Effector CD8-positive, alpha-beta T cell (primary cell): ENCODE measurements at places on chromosomes 7 and 10.
A peak's percentile ranks its signal among the peaks of the same experiment; 100 is the strongest.

- no peak for DNase-seq
Observed at GRCh38 chr7:24652251-24652939, 79.1 kb downstream of the PALS2 start.

DNA sequence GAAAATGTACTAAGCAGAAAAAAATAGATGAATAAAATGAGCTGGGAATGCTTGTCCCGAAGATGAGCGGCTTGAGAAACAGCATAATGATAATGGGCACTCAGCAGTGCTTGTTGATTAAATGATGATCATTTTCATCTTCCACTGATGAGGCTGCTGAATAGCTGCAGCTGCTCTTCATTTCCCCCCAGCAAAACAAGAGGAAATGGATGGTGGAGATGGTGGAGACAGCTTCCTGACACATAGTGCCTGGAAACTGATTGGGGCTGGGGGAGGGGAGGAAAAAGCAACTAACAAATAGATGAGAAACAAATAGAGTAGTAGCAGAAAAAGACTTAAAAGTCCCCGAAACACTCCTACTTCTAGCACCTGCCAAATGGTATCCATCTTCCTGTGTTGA lies 41.4 kb downstream of the MRC1 start:
- no peak for DNase-seq

GRCh38 chr7:157391036-157391710 lies 54.4 kb downstream of the DNAJB6 start:
- no peak for DNase-seq

GRCh38 chr10:88392222-88392621 lies 190.9 kb downstream of the RNLS start:
- no peak for DNase-seq

DNA sequence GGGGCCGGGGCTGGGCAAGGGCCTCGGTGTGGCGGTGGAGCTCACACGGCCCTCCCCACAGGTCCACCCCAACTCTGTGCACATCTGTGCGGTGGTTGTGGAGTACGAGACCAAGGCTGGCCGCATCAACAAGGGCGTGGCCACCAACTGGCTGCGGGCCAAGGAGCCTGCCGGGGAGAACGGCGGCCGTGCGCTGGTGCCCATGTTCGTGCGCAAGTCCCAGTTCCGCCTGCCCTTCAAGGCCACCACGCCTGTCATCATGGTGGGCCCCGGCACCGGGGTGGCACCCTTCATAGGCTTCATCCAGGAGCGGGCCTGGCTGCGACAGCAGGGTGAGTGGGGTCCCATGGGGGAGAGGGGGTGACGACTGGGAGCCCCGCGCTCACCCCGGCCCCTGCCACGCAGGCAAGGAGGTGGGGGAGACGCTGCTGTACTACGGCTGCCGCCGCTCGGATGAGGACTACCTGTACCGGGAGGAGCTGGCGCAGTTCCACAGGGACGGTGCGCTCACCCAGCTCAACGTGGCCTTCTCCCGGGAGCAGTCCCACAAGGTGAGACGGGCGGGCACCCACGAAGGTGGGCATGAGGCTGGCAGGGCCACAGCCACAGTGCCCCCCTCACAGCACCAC lies 8.8 kb downstream of the TMEM120A start:
- DNase-seq, result no peak

- no peak for DNase-seq
Observed at GRCh38 chr10:17785276-17785930, 23.7 kb upstream of the MRC1 start.

DNA sequence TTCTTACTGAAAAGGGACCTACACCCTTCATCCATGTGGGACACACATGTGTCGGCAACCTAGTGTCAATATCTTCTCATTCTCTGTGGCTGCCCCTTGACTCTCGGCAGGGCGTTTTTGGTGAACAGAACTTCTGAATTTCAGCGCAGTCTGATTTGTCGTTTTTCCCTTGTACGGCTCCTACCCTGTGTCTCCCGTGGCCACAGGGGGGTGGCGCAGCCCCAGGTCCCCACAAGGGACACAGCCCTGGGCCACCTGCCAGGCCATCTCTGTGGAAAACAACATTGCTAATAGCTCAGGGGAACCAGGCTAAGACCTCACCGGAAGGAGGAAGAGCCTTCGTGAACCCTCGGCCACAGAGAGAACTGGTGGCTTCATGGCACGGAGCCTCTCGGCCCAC lies 53.1 kb upstream of the NKX6-2 start:
- DNase-seq, result no peak

- no peak for DNase-seq
Observed at GRCh38 chr10:98055841-98056516, 25.6 kb upstream of the CRTAC1 start.

GRCh38 chr10:132461103-132461682 lies 64.2 kb downstream of the PWWP2B start:
- no peak for DNase-seq

GRCh38 chr7:105825371-105825770 lies 51.0 kb downstream of the ATXN7L1 start:
- no peak for DNase-seq

DNA sequence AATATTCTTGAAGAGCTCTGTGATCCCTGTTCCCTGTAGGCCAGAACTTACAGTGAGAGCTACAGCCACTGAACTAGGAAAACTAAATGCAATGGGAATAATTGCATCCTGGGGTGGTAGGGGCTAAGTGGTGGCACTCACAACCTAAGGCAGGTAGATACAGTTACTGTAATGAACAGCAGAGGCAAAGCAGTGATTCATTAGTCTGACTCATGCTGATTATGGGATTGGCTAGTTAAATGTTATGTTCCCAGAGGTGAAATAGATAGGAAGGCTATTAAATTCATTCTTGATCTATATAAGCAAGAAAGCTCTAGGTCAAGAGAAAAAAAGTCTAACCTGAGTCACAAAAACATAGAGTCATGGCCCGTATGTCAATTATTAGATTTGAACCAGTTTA lies 173.1 kb upstream of the MALRD1 start:
- DNase-seq, result no peak

DNA sequence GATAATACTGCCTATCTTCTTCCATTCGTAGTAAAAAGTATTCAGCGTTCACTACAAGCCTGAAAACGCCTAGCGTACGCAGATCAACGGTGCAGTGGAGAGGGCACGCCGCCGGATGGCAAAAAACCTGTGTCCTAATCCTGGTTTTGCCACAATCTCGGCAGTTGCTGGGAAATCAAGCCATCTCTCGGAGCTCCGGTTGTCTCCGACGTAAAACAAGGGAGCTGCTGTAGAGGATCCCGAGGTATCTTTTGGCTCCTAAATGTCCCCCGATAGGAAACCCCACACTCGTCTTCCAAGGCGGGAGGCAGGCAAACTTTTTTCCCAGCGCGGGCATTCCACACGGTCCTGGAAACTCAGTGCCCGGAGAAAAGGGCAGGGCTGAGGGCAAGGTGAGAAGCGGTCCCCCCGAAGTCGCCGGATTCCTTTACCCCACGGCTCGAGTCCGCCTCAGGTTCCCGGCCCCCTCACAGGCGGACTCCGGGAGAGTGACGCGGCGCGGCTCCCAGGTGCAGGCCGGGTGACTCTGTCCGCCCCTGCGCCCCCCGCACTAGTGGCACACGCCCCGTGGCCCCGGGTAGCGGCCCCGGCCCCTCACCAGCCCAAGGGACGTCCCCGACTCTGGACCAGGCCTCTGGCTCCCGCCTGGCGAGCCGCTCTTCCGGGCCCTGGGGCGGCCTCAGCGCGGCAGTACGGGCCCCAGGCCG lies 649 bp downstream of the IDE start:
- peak; percentile 31 for DNase-seq

DNA sequence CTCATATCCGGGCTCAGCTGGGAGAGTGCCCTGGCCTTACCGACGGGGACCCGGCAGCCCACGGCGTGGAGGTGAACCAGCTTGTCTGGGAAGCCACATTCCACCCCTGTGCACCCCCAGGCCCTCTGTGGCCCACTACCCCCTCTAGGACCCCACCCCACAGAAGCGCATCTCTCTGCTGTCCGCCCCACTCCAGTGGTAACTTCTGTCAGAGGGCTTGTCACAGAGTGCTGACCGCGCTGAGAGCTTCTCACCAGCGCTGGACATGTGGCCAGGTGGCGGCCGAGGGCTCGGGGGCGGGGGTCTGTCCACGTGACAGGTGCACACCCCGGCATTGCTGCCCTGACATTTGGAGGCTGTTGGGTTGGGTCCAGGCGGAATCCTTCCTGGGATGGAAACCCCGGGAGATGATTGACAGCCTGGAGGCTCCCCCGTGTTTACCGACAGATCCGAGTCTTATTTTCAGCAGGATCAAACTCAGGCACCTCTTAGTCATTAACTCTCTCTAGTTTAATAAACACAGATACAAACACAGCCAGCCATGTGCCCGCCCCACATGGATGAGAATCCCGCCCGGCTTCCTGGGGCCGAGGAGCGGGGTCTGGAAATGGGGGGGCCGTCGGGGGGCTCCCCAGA lies 5.1 kb downstream of the ELFN1 start:
- DNase-seq, result no peak

DNA sequence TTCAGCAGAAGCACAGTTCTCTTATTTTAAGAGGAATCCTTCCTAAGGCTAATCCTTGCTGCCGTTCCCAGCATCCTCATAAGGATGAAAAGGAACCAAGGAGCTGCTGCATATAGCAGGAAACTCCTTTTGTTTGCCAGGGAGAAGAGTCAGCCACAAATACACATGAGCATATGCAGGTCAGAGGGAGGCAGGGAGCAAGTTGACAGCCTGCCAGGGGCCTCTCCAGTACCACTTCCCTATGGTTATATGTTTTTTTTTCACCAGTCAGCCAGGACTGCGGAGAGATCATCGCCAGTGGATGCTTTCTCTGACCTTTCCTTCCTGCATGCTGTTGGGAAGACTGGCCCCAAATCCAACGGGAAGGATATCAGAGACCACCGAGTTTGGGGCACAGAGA lies 39.8 kb downstream of the SLC35B4 start:
- DNase-seq, result no peak

- no peak for DNase-seq
Observed at GRCh38 chr10:33086100-33086499, 128.1 kb upstream of the ITGB1 start.

DNA sequence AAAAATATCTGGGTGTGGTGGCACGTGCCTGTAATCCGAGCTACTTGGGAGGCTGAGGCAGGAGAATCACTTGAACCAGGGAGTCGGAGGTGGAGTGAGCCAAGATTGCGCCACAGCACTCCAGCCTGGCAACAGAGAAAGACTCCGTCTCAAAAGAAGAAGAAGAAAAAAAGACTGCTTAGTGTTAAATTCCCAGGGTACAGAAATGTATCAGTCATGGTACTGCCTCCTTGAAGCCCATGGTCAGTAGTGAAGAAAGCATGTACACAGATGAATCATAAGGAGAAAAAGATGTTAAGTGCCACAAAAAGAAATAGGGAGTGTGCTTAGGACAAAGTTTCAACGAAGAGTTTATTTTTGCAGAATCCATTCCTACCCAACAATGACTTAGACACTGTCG lies 62.5 kb upstream of the KMT2E start:
- no peak for DNase-seq

GRCh38 chr10:26509307-26509706 lies 71.2 kb downstream of the APBB1IP start:
- no peak for DNase-seq

DNA sequence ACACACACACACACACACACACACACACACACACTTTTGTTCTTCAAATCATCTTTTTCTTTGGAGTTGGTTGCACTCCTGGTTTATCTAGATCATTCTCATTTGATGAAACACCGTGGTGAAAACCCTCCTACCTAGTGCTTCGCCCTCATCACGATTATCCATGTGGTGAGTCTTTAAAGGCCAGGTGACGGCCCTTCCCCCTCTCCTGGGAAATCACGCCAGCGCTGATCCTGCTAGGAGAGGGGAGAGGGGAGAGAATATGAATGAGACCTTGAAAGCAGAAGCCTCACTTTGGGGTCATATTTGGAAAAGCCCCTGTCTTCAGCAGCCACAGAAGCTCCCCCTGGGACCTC lies 103.9 kb upstream of the LRRC4 start:
- no peak for DNase-seq

DNA sequence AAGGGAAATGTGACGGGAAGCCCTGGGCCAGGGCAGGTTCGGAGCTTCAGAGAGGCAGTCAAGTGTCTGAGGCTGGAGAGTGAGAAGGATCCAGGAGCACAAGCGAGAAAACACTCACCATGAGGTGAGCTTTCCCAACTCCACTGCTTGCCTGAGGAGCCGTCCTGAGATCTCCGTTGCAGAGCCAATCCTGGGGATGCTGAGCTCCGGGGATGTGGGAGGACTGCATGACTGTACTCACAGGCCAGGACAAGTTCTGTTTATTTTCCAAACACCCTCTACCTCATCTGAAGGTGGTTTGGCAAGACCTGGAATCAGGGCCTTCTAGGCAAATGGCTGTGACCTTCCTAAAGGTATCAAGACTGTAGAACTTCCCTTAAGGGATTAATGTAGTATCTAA lies 38.7 kb downstream of the GLI3 start:
- DNase-seq, result no peak

DNA sequence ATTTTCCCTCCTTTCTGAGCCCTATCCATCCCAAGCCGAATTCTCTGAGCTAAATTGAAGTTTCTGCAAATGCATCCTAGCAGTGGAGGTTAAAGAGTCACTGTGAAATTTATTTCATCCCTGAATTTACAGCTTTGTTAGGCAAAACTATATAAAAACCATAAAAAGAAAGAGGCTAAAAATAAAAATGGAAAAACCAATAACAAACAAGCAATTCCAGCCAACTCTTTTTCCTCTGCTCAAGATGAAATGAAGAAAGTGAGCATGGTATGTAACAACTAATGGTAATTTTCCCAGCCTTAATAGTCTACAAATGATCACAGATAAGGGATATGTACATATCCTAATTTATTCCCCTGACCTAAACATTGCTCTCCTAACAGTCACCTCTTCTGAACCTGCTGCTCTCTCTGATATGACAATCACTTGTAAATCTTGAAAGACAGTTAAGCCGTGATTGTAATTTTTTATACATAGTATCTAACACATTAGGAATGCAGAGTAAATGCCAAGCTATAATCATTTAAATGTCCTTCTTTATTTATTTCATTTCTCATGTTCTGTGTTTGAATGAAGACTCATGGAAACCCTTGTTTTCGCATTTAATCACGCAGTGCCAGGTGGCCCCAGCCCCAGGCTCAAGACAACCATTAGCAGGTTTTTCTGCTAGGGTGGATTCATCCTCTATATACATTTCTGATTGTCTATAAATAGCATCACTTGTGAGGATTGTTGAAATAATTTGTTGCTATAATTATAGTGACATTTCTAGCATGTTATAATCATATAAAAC lies 48.6 kb upstream of the NRP1 start:
- no peak for DNase-seq

DNA sequence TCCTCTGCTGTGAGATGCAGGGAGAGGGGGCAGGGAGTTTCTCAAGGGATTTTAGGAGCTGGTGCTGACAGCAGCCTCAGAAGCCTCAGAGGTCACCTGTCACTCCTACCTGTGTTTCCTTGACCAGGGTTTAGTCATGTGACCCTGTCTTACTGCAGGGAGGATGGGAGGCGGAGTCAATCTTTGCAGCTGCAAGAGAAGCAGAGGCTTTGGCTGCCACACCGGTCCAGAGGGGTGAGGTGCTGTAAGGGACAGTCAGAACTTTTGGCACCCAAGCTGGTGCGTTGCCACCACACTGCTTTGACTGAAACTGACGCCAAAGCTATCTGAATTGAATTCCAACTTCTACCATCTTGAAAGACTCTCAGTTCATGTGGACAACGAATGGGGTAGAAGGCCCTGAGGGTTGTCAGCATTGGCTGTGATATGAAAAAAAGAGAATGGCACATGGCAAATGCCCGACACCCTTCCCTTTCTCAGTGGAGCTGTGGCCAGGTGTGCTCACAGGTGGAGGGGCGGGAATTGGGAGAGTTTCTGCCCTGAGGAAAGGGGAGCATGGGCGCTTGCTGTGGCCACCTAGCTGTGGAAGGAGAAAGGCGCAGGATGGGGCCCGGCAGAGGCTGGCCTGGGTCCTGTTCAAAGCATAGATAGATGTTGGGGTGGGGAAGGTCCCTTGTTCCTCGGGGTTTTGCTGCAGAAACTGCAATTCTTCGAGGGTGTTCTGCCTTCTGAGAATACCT lies 69.3 kb downstream of the ARHGAP22 start:
- no peak for DNase-seq
